ENCODE measurements at places on chromosomes 12 and 14. TPM values are rescaled to one million over a fixed set of nuclear protein-coding genes. Genes with fewer than 3 reads are reported as not detected.

Gene KRT82
- not detected for total RNA-seq

DNA sequence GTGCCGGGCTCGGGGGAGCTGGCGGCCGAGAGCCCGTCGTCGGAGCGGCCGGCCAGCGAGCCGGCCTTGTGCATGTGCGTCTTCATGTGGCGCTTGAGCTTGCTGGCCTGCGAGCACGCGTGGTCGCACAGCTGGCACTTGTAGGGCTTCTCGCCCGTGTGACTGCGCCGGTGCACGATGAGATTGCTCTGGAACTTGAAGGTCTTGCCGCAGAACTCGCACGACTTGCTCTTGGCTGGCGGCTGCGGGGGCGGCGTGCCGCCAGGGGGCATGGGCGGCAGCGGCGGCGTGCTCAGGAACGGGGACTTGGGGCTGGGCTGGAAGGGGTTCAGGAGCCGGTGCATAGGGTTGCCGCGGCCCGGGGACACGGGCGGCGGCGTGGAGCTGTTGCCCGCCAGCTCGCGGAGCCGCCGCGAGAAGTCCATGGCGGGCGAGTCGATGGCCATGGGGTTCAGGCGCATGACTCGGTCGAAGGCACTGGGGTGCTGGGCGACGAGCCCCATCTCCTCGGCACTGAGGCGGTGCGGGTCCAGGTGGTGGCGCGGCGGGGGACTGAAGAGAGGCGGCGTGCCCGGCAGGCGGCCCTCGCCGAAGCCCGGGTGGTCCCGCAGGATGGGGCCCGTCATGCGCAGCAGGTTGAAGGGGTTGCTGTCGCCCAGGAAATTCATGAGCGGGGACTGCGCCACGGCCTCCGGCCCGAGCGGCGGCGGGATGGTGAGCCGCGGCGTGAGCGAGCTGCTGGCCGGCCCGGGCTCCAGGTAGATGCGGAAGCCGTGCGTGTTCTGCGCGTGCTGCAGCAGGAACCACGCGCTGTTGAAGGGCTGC is 96.5 kb downstream of the BCL11B start:
- H3K36me3 ChIP-seq, result peaks cover 64% of the 10 kb centered on the region
- no peak overlapping the region for H3K4me3 ChIP-seq
- no peaks in the 10 kb centered on the region for H3K27me3 ChIP-seq

- no peak overlapping the region for H3K4me3 ChIP-seq
- no peaks in the 10 kb centered on the region for H3K4me1 ChIP-seq
Measured at GRCh38 chr12:32508626-32509025, 109.3 kb downstream of the FGD4 start.

- H3K27ac ChIP-seq, result no peak overlapping the region
- no peaks in the 10 kb centered on the region for H3K4me1 ChIP-seq
- no peak overlapping the region for H3K4me3 ChIP-seq
- H3K36me3 ChIP-seq, result no peaks in the 10 kb centered on the region
- H3K27me3 ChIP-seq, result no peaks in the 10 kb centered on the region
Measured at GRCh38 chr12:114030451-114030850, 64.3 kb upstream of the RBM19 start.

DNA sequence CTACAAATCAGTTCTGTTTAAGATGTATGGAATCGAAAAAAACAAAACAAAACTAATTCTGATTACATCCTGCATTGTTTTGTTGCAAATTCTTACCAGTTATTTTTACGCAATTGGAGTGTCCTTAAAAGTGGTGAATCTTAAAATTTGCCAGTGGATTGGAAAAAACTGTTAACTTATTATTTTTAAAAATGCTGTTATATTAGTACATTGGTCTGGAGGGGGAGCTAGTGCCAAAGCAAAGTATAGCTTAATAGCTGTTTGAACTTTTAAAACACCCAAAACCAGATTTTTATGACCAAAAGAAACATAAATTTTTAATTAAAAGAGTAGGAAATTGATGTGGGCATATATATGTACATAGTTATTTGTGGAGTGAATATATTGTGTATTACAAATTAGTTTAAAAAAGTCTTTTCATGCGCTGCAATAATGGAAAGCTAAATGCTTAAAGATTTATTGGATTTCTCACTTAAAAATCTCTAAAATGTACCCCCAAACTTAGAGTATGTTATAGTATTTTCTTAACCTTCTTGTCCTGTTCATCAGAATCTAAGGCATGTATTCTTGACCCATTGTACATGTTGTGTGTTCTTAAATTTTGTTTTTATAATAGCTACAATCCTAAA is 2.5 kb downstream of the FUT8 start:
- H3K36me3 ChIP-seq, result no peaks in the 10 kb centered on the region
- no peak for DNase-seq
- H3K4me1 ChIP-seq, result peaks cover 38% of the 10 kb centered on the region
- H3K27me3 ChIP-seq, result no peaks in the 10 kb centered on the region
- H3K27ac ChIP-seq, result no peak overlapping the region
- H3K4me3 ChIP-seq, result no peak overlapping the region

Gene ARHGEF25
- total RNA-seq, result 1.4 TPM

DNA sequence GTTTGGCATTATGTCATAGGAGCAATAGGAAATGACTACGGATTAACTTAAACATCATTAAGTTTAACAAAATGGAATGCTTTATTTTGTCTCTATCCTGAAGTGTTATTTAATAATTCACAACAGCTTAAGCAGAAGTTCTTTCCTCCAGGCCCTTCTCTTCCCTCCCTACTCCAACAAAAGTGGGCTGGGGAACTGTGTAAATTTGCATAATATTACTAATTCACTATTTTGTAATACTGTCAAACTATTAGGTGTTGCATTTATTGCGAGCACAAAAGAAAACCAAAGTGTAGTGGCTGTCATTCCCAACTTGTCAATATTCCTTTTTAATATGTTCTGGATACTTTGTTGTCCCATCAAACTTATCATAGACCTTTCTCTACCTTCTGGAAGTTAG is 69.8 kb downstream of the ATG14 start:
- no peaks in the 10 kb centered on the region for H3K36me3 ChIP-seq
- no peak overlapping the region for H3K27ac ChIP-seq
- H3K4me3 ChIP-seq, result no peak overlapping the region
- H3K27me3 ChIP-seq, result no peaks in the 10 kb centered on the region
- peaks cover 74% of the 10 kb centered on the region for H3K4me1 ChIP-seq

- H3K27ac ChIP-seq, result peak overlapping the region; percentile 85
- peaks cover 9% of the 10 kb centered on the region for H3K36me3 ChIP-seq
- H3K4me3 ChIP-seq, result peak overlapping the region; percentile 62
- H3K27me3 ChIP-seq, result no peaks in the 10 kb centered on the region
- DNase-seq, result no peak
Measured at GRCh38 chr12:9707356-9707755, 25.5 kb downstream of the CLECL1 start.
